Posterior vena cava (tissue), 2 donors: ENCODE measurements at places on chromosomes 13 and 19.

DNA sequence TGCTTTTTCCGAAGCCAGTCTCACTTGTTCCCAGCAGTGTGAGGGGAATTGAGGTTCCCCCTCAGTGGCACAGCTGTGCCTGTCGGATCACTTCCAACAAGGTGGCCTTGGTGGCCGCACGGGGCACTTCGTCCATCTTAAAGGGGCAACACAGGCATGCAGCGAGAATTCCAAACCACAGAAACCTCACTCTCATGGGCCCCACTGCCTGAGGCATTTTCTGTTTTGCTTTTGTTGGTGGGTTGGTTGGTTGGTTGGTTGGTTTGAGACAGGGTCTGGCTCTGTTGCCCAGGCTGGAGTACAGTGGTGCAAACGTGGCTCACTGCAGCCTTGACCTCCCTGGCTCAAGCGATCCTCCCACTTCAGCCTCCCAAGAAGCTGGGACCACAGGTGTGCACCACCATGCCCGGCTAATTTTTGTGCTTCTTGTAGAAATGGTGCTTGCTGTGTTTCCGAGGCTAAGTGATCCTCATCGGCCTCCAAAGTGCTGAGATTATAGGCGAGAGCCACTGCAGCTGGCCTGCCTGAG, 3.7 kb upstream of the NDUFS7 start:
- DNase-seq = no peak

- DNase-seq = no peak
Observed at GRCh38 chr13:101451641-101452040, 834 bp upstream of the ITGBL1 start.

DNA sequence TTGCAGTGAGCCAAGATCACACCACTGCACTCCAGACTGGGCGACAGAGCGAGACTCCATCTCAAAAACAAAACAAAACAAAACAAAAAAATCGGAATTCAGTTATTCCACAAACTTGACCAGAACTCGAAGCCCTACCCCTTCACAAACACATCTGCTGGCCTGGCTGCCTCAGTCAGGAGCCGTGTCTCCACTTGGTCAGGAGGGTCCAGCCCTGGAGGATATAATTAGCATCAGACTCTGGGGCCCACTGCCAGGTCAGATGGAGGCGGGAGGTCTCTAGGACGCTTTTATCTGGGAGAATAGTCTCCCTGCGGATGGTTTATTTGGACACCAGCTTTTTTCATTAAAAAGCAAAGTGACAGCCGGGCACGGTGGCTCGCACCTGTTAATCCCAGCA, 8.0 kb downstream of the ELL start:
- DNase-seq = no peak

GRCh38 chr13:51846756-51847155, 1.8 kb upstream of the TMEM272 start:
- DNase-seq = no peak

DNA sequence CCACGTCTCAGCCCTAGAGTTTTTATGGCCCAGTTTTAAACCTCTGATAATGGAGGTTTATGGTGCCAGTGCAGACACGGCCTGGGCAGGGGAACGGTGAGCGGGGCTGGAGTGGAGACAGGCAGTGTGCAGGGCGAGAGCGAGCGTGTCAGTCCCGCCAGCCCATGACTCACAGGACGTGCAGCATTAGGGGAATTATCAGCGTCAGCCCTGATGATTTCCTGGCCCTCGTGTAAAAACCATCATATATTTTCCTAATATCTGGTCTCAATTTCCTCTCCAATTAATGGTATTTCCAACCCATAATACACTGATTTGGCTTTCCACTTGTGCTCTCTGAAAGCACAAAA, 104.6 kb upstream of the VSTM2B start:
- no peak for DNase-seq

GRCh38 chr13:40102854-40103253, 447.4 kb downstream of the COG6 start:
- no peak for DNase-seq

- DNase-seq = no peak
Observed at GRCh38 chr19:38216785-38217641, 7.0 kb downstream of the DPF1 start.

- no peak for DNase-seq
Observed at GRCh38 chr13:101399365-101399764, 16.9 kb downstream of the NALCN start.

GRCh38 chr19:21221693-21222092, 79.9 kb downstream of the ZNF431 start:
- DNase-seq = no peak

GRCh38 chr19:15563325-15563794, 51.7 kb upstream of the CYP4F8 start:
- peak; percentile 74 for DNase-seq

DNA sequence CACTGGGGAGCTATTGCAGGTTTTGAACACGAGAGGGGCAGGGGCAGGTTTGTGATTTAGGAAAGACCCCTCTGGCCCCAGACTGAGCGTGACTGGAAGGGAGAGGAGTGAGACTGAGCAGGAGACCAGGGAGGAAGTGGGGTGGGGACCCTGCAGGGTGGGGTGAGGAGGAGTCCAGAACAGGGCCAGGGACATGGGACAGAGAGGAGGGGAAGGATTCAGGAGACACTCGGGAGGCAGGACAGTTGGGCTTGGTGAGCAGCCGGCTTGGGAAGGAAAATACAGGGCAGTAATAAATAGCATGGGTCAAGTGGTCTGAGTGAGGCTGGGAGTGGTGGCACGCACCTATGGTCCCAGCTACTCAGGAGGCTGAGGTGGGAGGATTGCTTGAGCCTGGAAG, 9.4 kb downstream of the FOSB start:
- DNase-seq = no peak

GRCh38 chr13:99960663-99961311, 10.8 kb downstream of the ZIC5 start:
- peak; percentile 67 for DNase-seq

DNA sequence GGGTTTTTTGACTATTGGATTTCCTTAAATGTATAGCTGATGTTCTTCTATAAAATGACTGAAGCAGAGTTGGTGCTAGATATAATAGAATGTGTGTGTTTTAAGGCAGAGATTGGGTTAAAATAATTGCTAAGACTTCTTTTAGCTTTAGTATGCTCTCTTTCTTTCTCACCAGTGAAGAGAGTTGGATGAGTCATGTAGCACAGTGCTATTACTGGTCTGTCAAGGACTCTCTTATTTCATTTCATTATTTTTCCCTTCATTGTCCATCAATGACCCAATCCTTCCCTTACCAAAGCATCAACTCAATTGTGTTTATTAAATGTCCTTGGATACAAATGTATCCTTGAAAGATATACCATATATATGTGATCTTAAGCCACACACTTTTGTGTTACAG, 268.9 kb downstream of the IRS2 start:
- DNase-seq = no peak

- no peak for DNase-seq
Observed at GRCh38 chr19:45785097-45785496, 2.8 kb upstream of the DMPK start.

GRCh38 chr13:32472194-32472621, 44.3 kb upstream of the N4BP2L1 start:
- no peak for DNase-seq

DNA sequence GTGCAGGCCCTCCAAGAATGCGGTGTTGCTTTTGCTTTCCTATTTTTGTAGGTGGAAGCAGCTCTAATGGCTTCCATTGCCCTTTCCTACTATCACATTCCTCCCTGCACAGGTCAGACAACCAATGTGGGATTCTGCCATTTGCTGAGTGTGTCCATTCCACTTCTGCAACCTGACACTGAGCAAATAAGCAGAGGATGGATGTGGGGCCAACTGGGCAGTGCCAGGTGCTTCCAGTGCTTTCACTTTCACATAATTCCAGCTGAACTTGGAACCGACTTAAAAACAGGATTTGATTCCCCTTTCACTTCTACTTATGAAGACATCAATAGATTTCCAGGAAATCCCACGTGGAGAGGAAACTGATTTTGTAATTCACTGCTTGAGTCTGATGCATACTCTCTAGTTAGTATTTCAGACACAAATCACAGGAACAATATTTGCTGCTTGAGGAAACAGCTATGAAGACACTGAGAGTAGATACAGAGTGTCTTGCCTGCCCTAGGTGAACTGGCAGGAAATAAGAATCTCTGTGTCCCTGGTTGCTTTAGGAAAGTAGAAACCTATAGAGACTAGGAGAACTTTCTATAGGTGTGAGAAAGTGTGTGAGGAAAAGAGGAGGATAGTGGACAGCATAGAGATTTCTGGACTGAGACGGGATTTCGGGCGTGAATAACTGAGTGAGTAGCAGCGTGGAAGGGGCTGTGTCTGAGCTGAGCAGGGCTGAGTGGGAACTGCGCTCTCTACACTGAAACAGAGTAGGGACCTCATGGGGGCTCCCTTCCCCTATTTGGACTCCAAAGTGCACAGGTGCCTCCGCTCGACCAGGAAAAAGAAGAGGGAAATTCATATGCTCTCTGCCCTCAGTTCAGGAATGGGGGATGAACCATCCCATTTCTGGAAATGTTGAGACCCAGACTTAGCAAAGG, 22.5 kb downstream of the LGALS16 start:
- no peak for DNase-seq

DNA sequence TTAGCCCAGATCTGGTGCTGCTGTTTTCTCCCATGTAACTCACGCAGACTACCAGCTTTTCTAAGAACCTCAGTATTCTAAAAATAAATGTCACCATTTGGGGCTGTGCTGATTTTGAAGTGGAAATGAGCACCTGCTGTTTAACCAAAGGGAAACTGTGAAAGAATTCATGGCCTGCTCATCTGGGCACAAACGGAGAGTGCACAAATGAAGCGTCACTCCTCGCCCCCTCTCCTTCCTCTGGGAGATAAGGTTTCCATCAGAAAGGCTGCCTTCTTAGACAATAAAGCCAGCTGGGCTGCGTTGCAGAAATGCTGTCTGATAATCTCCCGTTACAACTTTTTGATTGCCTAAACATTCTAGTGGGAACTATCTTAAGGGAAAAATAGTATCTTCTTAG, 73.7 kb upstream of the SLC15A1 start:
- DNase-seq = no peak

- no peak for DNase-seq
Observed at GRCh38 chr13:98769736-98770135, 17.3 kb upstream of the SLC15A1 start.

DNA sequence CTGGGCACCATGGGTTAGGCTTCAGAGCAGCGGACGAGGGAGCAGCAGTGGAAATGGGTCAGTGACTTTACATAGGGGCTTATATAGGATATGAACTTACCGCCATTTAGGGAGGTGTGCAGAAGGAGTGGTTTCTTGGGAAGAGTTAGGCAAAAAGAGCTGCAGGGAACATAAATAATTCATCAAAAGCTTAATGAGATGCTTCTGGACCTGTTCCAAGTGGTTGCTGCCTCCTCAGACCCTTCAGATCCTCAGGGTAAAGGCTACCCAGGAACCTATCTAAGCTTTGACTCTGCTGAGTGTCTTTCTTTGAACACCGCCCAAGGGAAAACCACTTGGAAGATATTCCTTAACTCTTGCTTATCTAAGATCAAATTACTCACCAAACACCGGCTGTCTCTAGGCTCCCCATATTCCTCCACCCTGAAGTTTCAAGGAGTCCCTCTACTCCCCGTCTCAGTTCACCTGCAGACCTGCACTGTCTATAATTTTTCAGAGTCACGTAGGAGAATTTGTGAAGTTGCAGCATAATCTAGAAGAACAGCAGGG, at the start of gene IGFL4:
Gene IGFL4, minus strand, starts transcription at position 51 of the 549 bp plus-strand sequence. Its CDS starts 40 bp downstream, at position 11.
- peak; percentile 35 for DNase-seq

DNA sequence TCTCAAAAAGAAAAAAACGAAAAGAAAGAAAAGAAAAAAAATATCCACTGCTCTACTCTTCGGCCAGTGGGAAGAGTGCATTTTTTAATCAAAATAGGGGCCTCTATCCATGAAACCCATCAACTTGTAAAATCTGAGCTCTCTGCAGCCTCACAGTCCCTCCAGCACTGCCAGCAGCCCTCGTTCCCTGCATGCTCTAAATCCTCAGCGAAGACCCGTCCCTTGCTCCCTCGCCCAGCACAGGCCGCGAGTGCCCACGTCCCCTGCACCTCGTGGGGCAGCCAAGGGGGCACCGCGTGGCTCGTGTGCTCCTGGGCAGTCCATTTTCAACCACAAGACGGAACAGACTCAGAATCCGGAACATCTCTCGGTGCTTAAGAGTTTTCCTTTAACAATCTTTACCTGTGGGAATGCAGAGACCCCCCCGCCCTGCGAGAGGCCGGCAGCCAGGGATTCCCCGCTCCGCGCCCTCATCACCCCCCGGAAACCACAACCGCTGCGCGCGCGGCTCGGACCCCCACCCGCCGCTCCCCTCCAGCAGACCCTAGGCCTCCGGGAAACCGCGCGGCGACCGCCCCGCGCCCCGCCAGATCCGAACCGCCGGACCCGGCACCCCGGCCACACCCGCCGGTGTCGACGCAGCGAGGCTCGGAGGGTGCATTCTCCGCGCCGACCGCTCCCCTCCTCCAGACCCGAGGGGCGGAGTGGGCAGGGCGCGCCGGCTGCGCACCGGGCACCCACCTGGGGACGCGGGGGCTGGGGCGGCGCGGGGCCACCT, 638 bp downstream of the ANKRD27 start:
- peak; percentile 81 for DNase-seq

GRCh38 chr13:49516467-49516866, 20.7 kb downstream of the PHF11 start:
- DNase-seq = no peak

GRCh38 chr19:31596751-31597150, 247.5 kb upstream of the TSHZ3 start:
- no peak for DNase-seq

- DNase-seq = no peak
Observed at GRCh38 chr13:25684491-25684890, 312.7 kb downstream of the ATP8A2 start.

- no peak for DNase-seq
Observed at GRCh38 chr19:49498475-49498874, 2.2 kb downstream of the RPS11 start.

DNA sequence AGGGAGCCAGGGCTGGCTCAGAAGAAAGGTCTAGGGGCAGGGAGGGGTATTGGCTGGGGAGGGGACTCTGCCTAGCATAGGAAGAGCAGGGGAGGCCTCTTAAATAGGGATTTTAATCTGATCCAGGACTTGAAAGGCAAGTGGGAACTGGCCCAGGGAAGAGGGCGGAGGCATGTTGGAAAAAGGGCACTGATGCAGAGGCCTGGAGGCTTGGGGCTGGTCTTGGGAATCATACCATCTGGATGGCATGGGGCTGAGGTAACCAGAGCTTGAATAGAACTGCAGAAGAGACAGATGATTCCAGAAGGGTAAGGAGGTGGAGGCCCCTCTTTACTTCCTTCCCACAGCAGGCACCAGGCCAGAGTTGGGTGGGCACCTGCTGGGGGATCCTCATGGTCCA, 29.1 kb downstream of the CERS4 start:
- DNase-seq = no peak

DNA sequence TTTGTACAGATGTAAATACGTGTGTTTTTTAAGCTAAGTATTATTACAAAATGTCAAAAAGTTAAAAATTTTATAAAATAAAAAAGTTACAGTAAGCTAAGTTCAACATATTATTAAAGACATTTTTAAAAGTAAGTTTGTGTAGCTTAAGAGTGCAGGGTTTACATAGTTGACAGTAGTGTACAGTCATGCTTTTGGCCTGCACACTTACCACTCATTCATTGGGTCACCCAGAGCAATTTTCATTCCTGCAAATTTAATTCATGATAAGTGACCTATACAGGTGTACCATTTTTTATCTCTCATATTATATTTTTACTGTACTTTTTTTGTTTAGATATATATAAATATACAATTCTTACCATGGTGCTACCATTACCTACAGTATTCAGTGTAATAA, 769.9 kb upstream of the SLITRK6 start:
- DNase-seq = no peak

GRCh38 chr19:18999016-18999758, 34.1 kb downstream of the SUGP2 start:
- DNase-seq = no peak

- no peak for DNase-seq
Observed at GRCh38 chr13:22240716-22241115, 569.8 kb downstream of the FGF9 start.
